ENCODE measurements at places on chromosomes 13 and 19.

DNA sequence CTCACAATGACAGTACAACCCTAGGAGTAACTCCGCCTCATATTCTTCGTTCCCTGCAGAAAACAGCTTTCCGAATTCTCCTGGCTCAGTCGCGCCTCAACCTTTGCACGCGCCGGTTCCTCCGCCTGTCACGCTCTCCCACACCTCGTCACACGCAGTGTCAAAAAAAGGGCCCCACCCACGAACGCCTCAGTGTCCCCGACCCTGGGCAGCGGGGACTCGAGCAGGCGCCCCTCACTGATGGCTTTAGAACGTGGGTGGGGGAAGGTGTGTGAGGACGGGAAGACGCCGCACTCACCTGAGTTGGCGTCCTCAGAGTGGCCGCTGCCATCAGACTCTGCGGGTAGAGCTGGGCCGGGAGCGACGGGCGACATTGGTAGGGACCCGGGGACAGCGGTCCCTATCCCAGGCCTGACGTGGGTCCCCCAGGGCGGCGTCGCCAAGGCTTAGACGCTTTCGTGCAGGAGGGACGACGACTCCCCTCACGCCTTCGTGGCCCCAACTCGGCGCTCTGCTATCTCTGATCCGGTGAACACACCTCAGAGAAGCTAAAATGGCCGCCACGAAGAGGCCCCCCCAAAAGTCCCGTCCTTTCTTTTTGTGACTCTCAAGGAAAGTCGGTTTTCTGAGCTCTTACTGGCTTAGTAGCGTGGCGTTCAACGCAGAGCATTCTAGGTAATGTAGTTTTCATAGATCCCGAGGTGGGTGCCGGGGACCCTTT, at the start of gene ZNF154:
TSS of gene ZNF154 (minus strand) at position 564 of the 721 bp plus-strand sequence. CDS start at position 331, 233 bp downstream.
- DNase-seq: no peak

- DNase-seq: no peak
Measured at GRCh38 chr13:26051657-26052311, at the start of gene SHISA2. Gene SHISA2, minus strand, starts transcription at chr13:26052016. Its CDS starts 1,041 bp downstream, at chr13:26050975.

- no peak for DNase-seq
Measured at GRCh38 chr13:49348751-49349150, 95.1 kb downstream of the CAB39L start.

- DNase-seq: no peak
Measured at GRCh38 chr13:35191883-35192282, 249.8 kb downstream of the NBEA start.

DNA sequence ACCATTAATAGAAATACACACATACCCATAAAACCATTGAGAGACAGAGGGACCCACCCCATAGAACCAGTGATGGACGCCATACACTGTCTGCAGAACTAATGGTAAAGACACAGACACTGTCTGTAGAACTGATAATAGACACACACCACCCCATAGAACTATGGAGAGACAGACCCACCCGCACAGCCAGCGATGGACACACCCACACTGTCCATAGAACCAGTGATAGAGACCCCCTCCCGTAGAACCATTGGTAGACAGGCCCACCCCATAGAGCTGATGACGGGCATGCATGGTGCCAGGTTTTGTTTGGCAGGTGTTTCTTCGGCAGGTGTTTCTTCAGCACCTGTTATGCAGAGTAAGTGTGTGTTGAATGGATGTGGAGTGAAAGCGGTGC, 88.3 kb upstream of the TEX29 start:
- no peak for DNase-seq

GRCh38 chr13:87680298-87680697, 9.1 kb downstream of the SLITRK5 start:
- DNase-seq: no peak

- no peak for DNase-seq
Measured at GRCh38 chr13:27112006-27112405, 59.6 kb downstream of the USP12 start.

DNA sequence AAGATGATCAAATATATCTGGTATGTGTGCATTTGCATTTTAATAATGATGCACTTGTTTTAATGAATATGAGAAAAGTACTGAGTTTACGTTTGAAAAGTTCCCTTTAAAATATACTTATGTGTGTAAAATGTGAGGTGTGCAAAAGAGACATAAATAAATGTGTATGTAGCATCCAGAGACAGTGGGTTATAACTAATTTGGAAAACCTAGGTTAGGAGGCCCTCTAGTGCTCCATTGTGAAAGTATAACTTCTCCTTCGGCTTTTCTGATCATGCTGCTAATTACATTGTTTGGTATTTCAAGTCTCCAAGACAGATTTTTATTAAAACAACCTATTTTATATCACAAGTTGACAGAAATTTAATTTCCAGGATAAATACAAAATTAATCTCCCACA, 30.1 kb downstream of the SCEL start:
- no peak for DNase-seq

DNA sequence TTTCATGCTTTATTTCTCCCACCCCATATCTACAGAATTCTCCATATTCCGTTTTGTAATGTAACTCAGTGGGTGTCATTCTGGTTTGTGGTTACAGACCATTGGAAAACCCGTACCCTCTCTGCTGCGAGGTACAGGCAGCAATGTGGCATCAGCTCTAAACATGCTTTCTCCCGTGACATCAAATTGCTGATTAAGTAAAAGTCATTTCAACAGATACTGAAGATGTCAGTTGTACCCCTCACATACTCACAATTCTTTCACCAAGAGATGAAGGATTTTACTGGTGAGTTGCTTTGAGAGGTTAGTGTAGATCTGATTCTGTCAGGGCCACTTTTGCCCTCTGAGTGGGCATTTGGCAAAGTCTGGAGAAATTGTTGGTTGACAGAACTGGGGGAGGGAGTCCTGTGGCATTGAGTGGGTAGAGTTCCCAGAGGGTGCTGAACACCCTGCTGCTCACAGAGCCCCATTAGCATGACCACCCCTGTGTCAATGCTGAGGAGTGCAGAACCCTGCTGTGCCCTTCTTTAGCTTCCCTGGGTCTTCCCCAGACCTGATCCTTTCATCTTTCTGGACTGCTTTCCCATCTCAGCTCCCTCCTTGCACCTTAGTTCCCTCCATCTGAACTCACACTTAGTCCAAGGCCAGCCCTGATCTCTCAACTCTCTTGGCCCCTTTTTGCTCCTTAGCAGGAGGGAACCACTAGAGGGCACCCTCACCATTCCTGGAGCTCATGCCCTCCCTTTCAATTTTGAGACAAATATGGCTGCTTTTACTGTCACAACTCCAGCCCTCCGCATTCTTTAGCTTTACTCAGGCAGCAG, 39.9 kb upstream of the CEACAM8 start:
- no peak for DNase-seq
